Type B pancreatic cell (in vitro differentiated cells): ENCODE measurements at places on chromosomes 1 and 21. TPM values are rescaled to one million over a fixed set of nuclear protein-coding genes. Genes with fewer than 3 reads are reported as not detected.

- H3K36me3 ChIP-seq = peaks cover 11% of the 10 kb centered on the region
- no peak for DNase-seq
- H3K4me3 ChIP-seq = no peak overlapping the region
These were observed 269.1 kb downstream of the AKT3 start for GRCh38 chr1:243580984-243581383.

DNA sequence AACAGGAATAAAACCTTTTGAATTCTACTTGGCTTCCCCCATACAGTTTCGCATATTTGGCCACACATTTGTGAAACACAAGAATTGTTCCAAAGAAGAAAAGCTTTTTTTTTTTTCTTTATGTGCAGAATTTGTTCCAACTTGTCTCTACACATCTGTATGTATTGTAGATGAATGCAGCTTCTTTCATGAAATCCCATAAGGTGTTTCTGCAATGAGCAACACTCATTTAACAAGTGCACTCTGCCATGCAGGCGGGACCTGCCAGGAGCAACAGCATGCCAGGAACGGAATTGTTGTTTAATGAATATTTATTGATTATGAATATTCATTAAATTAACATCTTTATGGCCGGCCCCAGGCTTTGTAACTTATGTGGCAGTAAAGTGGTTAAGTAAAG is 1075.0 kb downstream of the TTLL7 start:
- peaks cover 38% of the 10 kb centered on the region for H3K4me1 ChIP-seq
- no peaks in the 10 kb centered on the region for H3K27me3 ChIP-seq
- DNase-seq = no peak
- H3K27ac ChIP-seq = no peak overlapping the region

DNA sequence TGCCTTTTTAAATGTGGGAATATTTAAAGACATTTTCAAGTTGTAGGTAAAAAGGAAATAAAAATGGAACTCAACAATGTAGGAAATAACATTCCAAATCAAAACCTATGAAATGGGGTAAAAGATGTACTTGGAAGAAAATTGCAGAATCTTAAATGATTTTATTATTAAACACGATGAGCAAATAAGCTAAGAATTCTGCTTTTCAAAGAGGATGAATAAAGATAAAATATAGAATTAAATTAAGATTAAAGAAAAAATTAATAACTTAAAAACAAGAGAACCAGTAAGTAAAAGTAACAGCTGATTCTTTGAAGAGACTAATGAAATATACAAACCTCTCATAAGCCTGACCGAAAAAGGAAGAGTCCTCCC is 74.0 kb downstream of the NPHP4 start:
- H3K4me1 ChIP-seq = peaks cover 15% of the 10 kb centered on the region
- no peaks in the 10 kb centered on the region for H3K27me3 ChIP-seq
- H3K27ac ChIP-seq = no peak overlapping the region
- no peak for DNase-seq
- no peak overlapping the region for H3K4me3 ChIP-seq
- H3K36me3 ChIP-seq = peaks cover 17% of the 10 kb centered on the region

- H3K4me3 ChIP-seq = no peak overlapping the region
- no peaks in the 10 kb centered on the region for H3K36me3 ChIP-seq
These were observed 10.8 kb upstream of the MYOM3 start for GRCh38 chr1:24122776-24123175.

- H3K4me1 ChIP-seq = no peaks in the 10 kb centered on the region
- no peak for DNase-seq
- peak overlapping the region; percentile 51 for H3K27ac ChIP-seq
These were observed 303.2 kb upstream of the FAM78B start for GRCh38 chr1:166470014-166470413.

GRCh38 chr1:246147524-246148461 is 359.3 kb downstream of the SMYD3 start:
- peaks cover under 1% of the 10 kb centered on the region for H3K4me1 ChIP-seq
- no peaks in the 10 kb centered on the region for H3K27me3 ChIP-seq
- no peak overlapping the region for H3K4me3 ChIP-seq
- no peak for DNase-seq

GRCh38 chr1:69123486-69123885 is 444.2 kb upstream of the LRRC7 start:
- DNase-seq = no peak
- H3K4me3 ChIP-seq = no peak overlapping the region
- no peaks in the 10 kb centered on the region for H3K36me3 ChIP-seq
- H3K27me3 ChIP-seq = no peaks in the 10 kb centered on the region
- no peak overlapping the region for H3K27ac ChIP-seq

DNA sequence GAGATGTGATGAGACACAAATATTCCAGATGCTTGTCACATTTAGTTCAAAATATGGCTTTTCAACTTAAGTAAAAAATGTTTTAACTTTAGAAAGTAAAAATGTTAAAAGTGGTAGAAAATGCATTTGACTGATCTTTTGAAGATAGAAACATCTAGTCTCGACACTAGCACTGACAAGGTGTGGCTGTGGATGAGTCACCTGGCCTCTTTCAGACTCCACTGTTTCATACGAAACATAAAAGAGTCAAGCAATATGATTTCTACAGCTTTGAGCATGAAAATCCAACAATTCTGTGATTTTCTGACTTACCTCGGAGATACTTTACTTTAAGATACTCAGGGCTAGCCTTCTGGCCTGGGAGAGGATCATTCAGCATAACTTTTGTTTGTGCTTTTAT is 47.7 kb downstream of the TTC13 start:
- H3K27ac ChIP-seq = peak overlapping the region; percentile 64
- DNase-seq = no peak
- H3K4me3 ChIP-seq = no peak overlapping the region
- H3K27me3 ChIP-seq = no peaks in the 10 kb centered on the region
- no peaks in the 10 kb centered on the region for H3K4me1 ChIP-seq
- peaks cover 31% of the 10 kb centered on the region for H3K36me3 ChIP-seq

GRCh38 chr1:84742653-84743052 is 52.4 kb upstream of the SSX2IP start:
- no peak overlapping the region for H3K4me3 ChIP-seq
- DNase-seq = no peak
- no peaks in the 10 kb centered on the region for H3K36me3 ChIP-seq
- H3K27me3 ChIP-seq = no peaks in the 10 kb centered on the region

GRCh38 chr1:232149287-232150201 is 480.4 kb downstream of the SIPA1L2 start:
- DNase-seq = no peak
- no peak overlapping the region for H3K27ac ChIP-seq

DNA sequence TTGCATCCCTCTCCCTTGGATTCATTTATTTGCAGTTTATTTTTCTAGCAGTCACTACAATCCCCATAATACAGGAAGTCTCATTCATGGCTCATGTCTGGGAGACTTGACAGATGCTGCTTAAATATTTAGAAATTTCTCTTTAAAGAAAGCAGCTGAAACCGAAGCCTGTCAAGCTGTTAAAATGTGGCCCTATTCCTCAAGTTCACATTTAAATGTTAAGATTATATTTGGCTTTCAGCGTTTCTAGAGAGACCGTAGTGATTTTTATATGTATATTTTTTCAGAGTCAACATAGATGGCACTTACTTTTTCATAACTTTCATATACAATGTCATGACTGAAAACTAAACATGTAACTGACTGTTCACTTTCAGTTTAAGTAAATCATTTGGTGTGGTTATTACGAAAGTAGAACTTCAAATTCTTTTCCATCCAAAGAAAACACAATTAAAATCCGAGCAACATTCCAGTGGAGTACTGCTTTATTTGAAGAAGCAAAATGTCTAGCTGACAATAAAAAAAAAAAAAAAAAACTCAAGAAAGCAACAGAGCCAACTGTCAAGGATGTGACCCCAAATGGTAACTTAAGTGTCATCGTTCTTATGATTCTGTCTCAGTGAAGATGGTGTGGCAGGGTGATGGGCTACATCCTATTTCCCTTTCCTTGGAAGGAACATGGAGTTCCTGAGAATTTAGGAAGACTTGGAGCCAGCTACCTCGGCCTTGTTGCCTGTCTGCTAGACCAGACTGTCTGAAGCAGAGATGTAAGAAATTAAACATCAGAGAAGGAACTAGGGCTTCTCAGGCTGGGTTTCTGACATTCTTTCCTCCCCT is 37.8 kb downstream of the MIS18A start:
- H3K27ac ChIP-seq = no peak overlapping the region
- DNase-seq = no peak
- peaks cover 10% of the 10 kb centered on the region for H3K4me1 ChIP-seq
- no peak overlapping the region for H3K4me3 ChIP-seq
- H3K27me3 ChIP-seq = peaks cover 3% of the 10 kb centered on the region
- peaks cover 5% of the 10 kb centered on the region for H3K36me3 ChIP-seq

GRCh38 chr1:159993911-159994310 is 37.9 kb downstream of the PIGM start:
- no peak for DNase-seq
- no peaks in the 10 kb centered on the region for H3K36me3 ChIP-seq
- H3K27ac ChIP-seq = no peak overlapping the region
- peaks cover 9% of the 10 kb centered on the region for H3K27me3 ChIP-seq
- no peaks in the 10 kb centered on the region for H3K4me1 ChIP-seq

DNA sequence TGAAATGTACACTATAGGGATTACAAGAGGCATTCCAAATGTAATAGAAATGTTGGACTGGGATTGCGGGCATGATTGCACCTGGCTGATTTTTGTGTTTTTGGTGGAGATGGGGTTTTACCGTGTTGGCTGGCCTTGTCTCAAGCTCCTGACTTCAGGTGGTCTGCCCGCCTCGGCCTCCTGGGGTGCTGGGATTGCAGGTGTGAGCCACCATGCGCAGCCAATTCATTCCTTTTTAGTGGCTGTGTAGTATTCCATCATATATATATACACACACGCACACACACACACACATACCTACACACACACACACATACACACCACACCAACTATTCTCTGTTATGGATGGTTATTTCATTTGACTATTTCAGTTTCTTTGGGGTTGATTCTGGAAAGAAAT is 4.7 kb upstream of the ATP6V1G3 start:
- no peak for DNase-seq
- no peaks in the 10 kb centered on the region for H3K27me3 ChIP-seq
- H3K36me3 ChIP-seq = no peaks in the 10 kb centered on the region
- H3K27ac ChIP-seq = no peak overlapping the region

DNA sequence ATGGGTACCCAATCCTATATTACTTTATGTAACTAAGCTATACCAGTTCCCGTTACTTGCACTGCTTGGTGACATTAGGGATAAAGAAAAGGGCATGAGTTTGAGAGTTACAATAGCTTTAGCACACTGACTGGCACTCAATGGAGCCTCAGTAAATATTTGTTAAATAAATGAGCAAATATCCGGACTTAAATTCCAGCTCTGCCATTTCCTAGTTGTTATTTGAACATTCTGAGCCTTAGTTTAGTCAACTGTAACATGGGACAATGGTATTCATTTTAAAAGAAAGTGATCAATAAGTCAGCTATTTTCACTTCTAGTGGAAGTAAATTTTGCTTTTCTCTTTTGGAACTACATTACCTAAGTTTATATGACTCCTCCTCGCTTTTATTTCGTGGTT is 198.7 kb downstream of the ZC3H11B start:
- H3K4me3 ChIP-seq = no peak overlapping the region
- no peak overlapping the region for H3K27ac ChIP-seq
- H3K36me3 ChIP-seq = no peaks in the 10 kb centered on the region
- no peaks in the 10 kb centered on the region for H3K27me3 ChIP-seq

DNA sequence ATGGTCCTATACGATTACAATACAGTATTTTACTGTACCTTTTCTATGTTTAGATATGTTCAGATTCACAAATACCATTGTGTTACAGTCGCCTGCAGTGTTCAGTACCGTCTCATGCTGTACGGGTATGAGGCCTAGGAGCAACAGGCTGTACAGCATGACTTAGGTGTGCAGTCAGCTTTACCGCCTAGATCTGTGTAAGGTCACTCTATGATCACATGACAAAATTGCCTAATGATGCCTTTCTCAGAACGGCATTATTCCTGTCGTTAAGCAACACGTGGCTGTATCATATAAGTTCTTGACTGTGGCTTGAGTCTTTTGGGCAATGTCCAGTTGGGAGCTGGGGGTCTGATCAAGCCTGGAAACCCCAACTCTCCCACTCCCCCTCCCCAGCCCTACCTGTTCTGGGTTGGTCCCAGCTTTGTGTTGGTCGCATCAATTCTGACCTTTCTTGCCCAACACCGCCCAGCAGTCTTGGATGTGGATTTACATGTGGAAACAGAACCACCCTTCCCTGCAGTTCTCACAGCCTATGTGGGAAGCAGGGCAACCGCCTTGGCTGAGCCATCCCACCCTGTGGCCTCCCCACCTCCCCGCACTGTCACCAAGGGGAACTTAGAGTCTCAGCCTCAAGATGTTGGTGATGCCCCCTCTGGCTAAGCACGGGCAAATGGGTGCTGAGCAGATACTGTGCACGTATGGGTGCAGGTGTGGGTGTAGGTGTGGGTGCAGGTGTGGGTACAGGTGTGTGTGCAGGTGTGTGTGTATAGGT is 80.2 kb upstream of the ACTL8 start:
- H3K27me3 ChIP-seq = no peaks in the 10 kb centered on the region
- DNase-seq = no peak
- H3K4me1 ChIP-seq = peaks cover 30% of the 10 kb centered on the region

GRCh38 chr1:200314085-200314750 is 95.6 kb downstream of the ZNF281 start:
- H3K27ac ChIP-seq = no peak overlapping the region
- peaks cover 26% of the 10 kb centered on the region for H3K27me3 ChIP-seq
- peaks cover 16% of the 10 kb centered on the region for H3K4me1 ChIP-seq
- no peak for DNase-seq

- no peak overlapping the region for H3K4me3 ChIP-seq
- no peaks in the 10 kb centered on the region for H3K36me3 ChIP-seq
- no peaks in the 10 kb centered on the region for H3K4me1 ChIP-seq
These were observed 20.7 kb upstream of the CYP2J2 start for GRCh38 chr1:59947047-59947938.

GRCh38 chr1:115641762-115642167 is at the start of gene VANGL1:
VANGL1 (plus strand) TSS chr1:115641970; CDS start chr1:115651414, 9,444 bp downstream.
- H3K27me3 ChIP-seq = peaks cover 6% of the 10 kb centered on the region
- peak within 1 kb of the TSS; percentile 96 for H3K4me3 ChIP-seq
- peaks cover 10% of the 10 kb centered on the region for H3K36me3 ChIP-seq

DNA sequence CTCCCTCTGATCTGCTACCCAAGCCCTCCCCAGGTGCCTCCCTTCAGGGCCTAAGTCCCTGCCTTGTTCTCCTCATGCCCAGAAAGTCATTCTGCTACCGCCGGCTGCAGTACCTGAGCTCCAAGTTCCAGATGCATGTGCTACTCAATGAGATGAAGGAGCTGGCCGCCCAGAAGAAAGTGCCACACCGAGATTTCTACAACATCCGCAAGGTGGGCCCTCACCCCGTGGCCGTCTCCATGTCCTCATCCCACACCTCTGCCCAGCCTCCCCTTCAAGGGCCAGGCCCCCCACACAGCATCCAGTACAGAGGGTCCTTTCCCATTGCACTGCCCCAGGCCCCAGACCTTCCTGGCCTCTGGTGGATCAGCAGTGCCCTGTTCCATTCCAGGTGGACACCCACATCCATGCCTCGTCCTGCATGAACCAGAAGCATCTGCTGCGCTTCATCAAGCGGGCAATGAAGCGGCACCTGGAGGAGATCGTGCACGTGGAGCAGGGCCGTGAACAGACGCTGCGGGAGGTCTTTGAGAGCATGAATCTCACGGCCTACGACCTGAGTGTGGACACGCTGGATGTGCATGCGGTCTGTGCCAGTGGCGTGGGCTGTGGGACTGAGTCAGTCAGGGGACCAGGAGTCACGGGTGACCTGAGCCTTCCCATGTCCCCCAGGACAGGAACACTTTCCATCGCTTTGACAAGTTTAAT is 8.2 kb downstream of the AMPD2 start:
- peaks cover 11% of the 10 kb centered on the region for H3K4me1 ChIP-seq
- H3K36me3 ChIP-seq = peaks cover 4% of the 10 kb centered on the region
- H3K27ac ChIP-seq = no peak overlapping the region

GJA8 gene
- total RNA-seq = not detected in 2 replicates

GRIK3 gene
- total RNA-seq = 1.4 and 2.3 TPM in 2 replicates

HAO2 gene
- 0.27 and 0.29 TPM in 2 replicates for total RNA-seq

AMY1A gene
- not detected in 2 replicates for total RNA-seq

GPR37L1 gene
- 0.12 and 0.24 TPM in 2 replicates for total RNA-seq

SZT2 gene
- 45.8 and 65.7 TPM in 2 replicates for total RNA-seq

LMX1A gene
- 13.5 and 34.4 TPM in 2 replicates for total RNA-seq

AMY1C gene
- not detected in 2 replicates for total RNA-seq

CCDC181 gene
- 0.90 and 3.5 TPM in 2 replicates for total RNA-seq

MCOLN2 gene
- 0.19 and 0.31 TPM in 2 replicates for total RNA-seq

UBE4B gene
- total RNA-seq = 55.1 and 58.7 TPM in 2 replicates
